ENCODE measurements at places on chromosomes 4 and X.
A peak's percentile ranks its signal among the peaks of the same experiment; 100 is the strongest.

- DNase-seq = no peak
These were observed 21.9 kb downstream of the CXXC4 start for GRCh38 chr4:104472766-104473165.

DNA sequence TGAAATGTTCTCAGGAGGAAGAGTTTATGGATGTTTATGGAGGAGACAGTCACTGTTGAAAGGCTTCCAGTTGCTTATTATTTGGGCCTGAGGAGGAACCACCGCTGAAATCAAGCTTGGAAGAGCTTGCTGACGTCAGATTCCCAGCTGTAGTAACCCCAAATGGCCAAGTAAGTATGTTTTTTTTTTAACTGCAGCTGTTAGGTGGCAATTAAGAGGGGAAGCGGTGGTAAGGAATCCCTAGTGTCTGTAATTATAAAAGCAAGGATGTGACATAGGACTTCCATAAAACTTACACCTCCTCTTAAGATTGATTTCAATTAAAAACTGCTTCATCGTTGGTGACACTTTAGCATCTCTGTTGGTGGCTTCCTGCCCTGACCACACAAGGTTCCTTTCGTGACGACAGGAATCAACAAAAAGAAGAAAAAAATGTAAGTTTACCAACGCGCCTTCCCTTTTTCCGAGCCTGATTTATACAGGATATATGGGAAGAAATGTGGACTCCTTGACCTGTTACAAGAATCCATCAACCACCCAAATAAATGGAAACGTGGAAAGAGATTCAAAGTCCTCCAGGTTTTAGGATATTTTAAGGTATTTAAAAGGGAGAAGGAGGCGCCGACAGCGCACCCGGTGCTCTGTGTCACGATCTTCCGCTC, 884 bp downstream of the RELL1 start:
- peak; percentile 25 for DNase-seq

DNA sequence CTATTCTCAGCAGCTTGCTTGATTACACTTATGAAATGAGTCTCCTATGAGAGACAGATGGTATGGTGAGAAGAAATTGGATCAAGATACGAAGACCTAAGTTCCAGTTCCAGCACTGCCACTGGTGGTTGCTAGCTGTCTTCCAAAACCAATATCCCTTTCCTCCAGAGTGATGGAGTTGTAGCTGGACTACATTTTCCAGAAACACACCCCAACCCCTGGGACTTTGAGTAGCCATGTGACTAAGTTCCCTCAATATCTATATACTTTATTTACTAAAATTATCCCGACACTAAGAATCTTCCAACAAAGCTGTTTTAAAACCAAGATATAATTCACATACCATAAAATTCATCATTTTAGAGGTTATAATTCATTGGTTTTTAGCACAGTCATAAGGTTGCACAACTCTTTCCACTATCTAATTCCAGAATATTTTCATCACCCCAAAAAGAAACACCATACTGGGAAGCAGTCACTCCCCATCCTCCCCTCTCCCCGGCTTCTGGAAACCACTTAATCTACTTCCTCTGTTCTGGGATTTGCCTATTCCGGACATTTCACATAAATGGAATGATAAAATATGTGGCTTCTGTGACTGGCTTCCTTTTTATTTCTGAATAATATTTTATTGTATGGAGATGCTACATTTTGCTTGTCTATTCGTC, 118.0 kb downstream of the MANBA start:
- DNase-seq = no peak

DNA sequence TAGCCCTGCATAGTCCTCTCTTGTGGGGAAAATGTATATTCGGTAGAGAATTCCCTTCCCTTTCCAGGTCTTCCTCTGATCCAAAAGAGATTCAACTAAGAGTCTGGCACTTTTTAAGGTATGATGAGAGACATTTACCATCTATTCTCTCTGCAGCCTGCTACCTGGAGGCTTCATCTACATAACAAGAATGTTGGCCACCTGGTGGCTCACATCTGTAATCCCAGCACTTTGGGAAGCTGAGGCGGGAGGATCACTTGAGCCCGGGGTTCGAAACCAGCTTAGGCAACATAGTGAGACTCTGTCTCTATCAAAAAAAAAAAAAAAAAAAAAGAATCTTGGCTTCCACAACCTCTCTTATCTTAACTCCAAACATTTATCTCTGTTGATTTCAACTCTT, 40.4 kb upstream of the NOCT start:
- DNase-seq = no peak

GRCh38 chr4:23962462-23962861, 72.6 kb upstream of the PPARGC1A start:
- no peak for DNase-seq

DNA sequence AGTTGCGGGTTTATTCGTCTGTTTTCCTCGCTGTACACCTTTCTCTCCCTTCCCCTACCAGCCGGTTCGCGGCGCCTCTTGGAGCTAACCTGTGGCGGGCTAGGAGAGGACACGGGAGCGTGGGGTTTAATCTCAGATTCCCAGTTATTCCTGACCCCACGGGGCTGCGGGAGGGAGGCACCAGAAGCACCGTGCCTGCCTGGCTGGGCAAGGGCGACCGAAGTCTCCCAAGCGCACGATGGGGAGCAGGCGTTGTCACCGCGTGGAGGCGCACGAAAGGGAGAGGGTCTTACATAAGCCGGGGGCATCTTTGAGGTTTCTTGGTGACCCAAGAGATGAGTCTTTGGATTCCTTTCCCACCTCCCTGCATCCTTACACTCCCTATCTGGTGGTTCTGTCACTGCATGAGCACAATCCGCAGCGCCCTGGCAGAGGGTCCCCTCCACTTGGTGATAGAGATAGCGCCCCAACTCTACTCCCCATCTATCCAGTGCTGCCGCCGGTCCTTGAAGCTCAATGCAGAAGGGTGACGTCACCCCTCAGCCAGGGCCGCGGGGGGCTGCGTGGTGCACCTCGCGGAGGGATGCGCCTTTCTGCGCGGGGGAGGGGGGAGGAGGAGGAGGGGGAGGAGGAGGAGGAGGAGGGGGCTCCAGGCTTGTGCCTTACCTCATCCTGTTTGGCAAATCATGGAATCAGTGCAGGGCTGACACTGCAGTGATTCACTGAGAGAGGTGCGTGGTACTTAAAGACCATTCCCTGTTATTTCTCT, 793 bp downstream of the TSPAN7 start:
- DNase-seq = no peak
